GM23248 (cell line): ENCODE measurements at places on chromosomes 5 and 9.

DNA sequence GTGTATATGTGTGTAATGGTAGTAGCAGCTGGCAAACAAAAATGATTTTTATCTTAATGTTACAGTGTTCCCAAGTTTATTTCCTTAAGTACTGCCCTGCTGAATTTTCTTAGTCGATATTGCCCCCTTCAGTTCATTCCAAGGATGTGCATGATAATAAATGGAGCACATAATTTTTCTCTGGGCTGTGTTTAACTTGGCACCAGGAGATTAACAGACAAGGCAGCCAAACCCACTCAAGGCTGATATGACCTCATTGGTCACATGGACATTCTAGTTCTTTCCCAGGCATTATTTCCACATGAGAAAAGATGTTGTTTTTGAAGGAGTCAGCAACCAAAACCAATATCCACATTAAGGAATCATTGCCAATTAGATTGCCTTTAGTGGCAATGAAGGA lies 61.8 kb downstream of the COX7C start:
- DNase-seq, result peak; percentile 76

GRCh38 chr5:162323466-162323865 lies 255.9 kb downstream of the GABRG2 start:
- DNase-seq, result no peak

GRCh38 chr5:149961957-149962409 lies 1.4 kb downstream of the SLC26A2 start:
- DNase-seq, result peak; percentile 84

- peak; percentile 73 for DNase-seq
Observed at GRCh38 chr9:90925581-90926257, 124.1 kb downstream of the SYK start.

GRCh38 chr5:160033546-160034252 lies 24.8 kb downstream of the TTC1 start:
- no peak for DNase-seq
